ENCODE measurements at places on chromosomes 7 and 10. TPM values are rescaled to one million over a fixed set of nuclear protein-coding genes. Genes with fewer than 3 reads are reported as not detected.

AKR1B15 gene
- 0.73 TPM for total RNA-seq

- no peak for DNase-seq
These were observed 122.7 kb downstream of the CUX1 start for GRCh38 chr7:101940151-101940550.

DNA sequence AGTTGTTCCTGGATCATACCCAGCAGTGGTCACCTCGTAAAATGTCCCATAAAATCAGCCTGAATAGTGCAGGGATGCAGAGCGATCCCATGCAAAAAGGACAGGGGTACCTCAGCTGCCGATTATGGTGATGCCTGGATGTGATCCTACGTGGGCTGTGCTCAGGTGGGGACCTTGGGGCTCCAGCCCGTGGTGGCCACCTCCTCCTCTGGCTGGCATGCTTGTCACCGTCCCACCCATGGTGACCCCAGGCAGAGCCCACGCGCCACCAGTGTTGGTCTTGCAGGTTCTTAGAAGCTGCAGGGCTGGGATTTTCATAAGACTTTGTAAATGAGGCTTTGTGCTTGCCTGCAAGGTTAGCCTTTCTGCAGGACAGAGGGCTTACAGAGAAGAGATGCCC lies 97.2 kb downstream of the GLRX3 start:
- DNase-seq = no peak

GDF2 gene
- not detected for total RNA-seq

DNA sequence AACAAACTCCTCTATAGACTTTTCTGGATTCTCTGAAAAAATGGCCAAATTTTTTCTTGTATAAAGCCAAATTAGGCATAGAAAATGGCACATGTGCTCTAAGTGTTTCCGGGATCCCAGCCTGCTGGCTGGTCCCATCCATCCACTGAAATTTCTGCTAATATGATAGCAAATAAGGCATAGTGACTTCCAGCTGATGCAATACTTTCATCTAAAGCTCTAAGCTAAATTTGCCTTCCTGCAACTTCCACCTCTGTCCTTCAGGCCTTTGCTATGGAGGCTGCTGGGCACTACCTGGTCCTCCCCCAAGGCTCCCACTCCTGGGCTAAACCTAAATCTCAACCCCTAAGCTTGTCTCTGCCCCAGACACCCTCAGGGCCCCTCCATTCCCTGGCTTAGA lies 20.5 kb downstream of the MYH16 start:
- no peak for DNase-seq

ACSM6 gene
- total RNA-seq = not detected

KCNIP2 gene
- total RNA-seq = 3.3 TPM

GRCh38 chr10:17756557-17757217 lies 4.7 kb downstream of the TMEM236 start:
- DNase-seq = peak; percentile 9

- no peak for DNase-seq
These were observed 13.2 kb upstream of the IFRD1 start for GRCh38 chr7:112437072-112437471.

DNA sequence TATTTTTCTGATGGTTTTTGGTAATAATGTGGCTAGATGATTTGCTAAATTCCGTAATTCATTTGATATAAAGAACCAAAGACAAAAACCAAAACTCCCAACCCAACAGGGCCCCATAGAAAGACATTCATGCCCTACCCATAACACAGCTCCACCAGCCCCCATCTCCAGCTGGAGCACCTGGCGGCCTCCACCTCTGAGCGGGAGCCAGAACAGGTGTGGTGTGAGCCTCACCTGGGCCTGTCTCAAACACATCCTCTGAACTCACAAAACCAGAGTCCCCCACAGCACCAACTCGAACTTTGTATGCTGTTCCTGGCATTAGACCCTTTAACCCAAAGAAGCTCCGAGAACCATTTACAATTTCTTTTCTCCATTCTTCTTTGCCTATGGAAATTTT lies 36.5 kb upstream of the LAMB4 start:
- DNase-seq = no peak

- no peak for DNase-seq
These were observed 548.6 kb downstream of the ARL4A start for GRCh38 chr7:13236026-13236425.

GRCh38 chr7:106444068-106444655 lies 159.4 kb upstream of the NAMPT start:
- DNase-seq = no peak

- no peak for DNase-seq
These were observed 99.6 kb downstream of the LRRC18 start for GRCh38 chr10:48839809-48840679.

TRIM50 gene
- total RNA-seq = not detected

SPDYE11 gene
- total RNA-seq = not detected

GRCh38 chr10:47140761-47141348 lies 159.1 kb upstream of the GDF10 start:
- DNase-seq = no peak

SLF2 gene
- total RNA-seq = 18.3 TPM

- DNase-seq = no peak
These were observed 976 bp downstream of the ABCF2 start for GRCh38 chr7:151225948-151226510.

FEZF1 gene
- 0.22 TPM for total RNA-seq

- DNase-seq = no peak
These were observed 551.8 kb downstream of the SORCS3 start for GRCh38 chr10:105192861-105193260.

OR6V1 gene
- total RNA-seq = not detected

GRCh38 chr10:116779076-116779687 lies 36.8 kb upstream of the HSPA12A start:
- DNase-seq = no peak

PNLIPRP2 gene
- total RNA-seq = not detected

Measured in Calu3 (cell line).